T-helper 2 cell treated with Interferon-gamma antibody and Interleukin-4, amounts not matched to agents 5 μg/mL and 100 μg/mL, for 36 hours (primary cell): ENCODE measurements at places on chromosomes 12 and 14.

GRCh38 chr12:63495974-63496373 is 172.3 kb downstream of the DPY19L2 start:
- H3K36me3 ChIP-seq = no peaks in the 10 kb centered on the region
- no peaks in the 10 kb centered on the region for H3K27me3 ChIP-seq
- H3K4me1 ChIP-seq = no peaks in the 10 kb centered on the region
- no peak for DNase-seq

DNA sequence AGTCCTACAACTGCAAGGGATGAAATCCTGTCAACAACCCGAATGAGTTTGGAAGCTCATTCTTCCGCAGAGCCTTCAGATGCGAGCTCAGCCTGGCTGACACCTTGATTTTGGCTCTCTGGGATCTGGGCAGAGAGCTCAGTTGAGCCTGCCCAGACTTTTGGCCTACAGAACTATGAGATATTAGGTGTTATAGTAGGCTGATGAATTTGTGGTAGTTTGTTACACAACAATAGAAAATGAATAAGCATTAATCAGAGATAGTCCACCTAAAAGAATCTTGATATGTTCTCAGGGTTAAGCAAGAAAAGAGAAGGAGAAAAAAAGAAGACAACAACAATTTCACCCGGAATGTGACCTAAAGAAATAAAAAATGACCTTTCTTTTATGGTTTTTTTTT is 30.4 kb upstream of the GZMB start:
- peak overlapping the region; percentile 78 for H3K4me3 ChIP-seq
- no peak for DNase-seq
- peak overlapping the region; percentile 79 for H3K27ac ChIP-seq
- H3K36me3 ChIP-seq = peaks cover 16% of the 10 kb centered on the region
- peaks cover 86% of the 10 kb centered on the region for H3K4me1 ChIP-seq
- H3K27me3 ChIP-seq = no peaks in the 10 kb centered on the region

GRCh38 chr14:44529026-44529425 is 21.9 kb upstream of the FSCB start:
- no peak for DNase-seq
- H3K36me3 ChIP-seq = no peaks in the 10 kb centered on the region
- no peaks in the 10 kb centered on the region for H3K4me1 ChIP-seq
- H3K4me3 ChIP-seq = no peak overlapping the region
- H3K27me3 ChIP-seq = no peaks in the 10 kb centered on the region

- H3K4me3 ChIP-seq = no peak overlapping the region
- no peaks in the 10 kb centered on the region for H3K36me3 ChIP-seq
- H3K4me1 ChIP-seq = peaks cover under 1% of the 10 kb centered on the region
- no peak for DNase-seq
- no peak overlapping the region for H3K27ac ChIP-seq
These were observed 45.8 kb upstream of the MYL2 start for GRCh38 chr12:110966081-110966760.

DNA sequence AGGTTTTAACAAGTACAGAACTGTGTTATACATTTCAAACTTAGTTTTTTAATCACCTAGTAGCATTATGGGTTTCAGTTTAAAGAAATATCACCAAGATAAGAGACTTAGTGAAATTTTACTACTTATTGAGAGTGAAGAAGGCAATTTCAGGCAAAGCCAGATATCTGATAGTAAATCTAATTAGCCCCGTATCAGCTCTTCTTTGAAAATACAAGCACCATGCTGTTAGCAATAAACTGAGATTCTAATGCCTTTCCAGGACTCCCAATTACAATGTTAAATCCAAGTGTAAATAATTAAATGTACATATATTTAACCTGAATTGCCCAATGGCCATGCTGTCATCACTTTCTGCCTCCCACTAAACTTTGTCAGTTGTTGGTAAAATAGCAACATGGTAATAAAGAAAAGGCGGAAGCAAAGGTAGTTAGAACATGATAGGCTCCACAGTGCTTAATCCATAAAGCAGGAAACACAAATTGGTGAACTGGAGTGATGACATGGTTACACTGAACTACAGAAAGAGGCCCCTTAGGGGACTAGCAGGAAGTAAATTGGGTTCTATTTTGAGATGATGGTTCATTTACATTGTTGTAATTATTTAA is 646.1 kb downstream of the C12orf50 start:
- no peak overlapping the region for H3K27ac ChIP-seq
- no peak for DNase-seq
- H3K27me3 ChIP-seq = no peaks in the 10 kb centered on the region
- no peaks in the 10 kb centered on the region for H3K4me1 ChIP-seq
- no peak overlapping the region for H3K4me3 ChIP-seq
